Activated CD4-positive, alpha-beta memory T cell treated with anti-CD3 and anti-CD28 coated beads for 36 hours (primary cell): ENCODE measurements at places on chromosomes 5 and 9. TPM values are rescaled to one million over a fixed set of nuclear protein-coding genes. Genes with fewer than 3 reads are reported as not detected.

GRCh38 chr5:81800797-81801196 lies 49.9 kb upstream of the SSBP2 start:
- H3K27me3 ChIP-seq: peaks cover 3% of the 10 kb centered on the region
- H3K4me3 ChIP-seq: no peak overlapping the region
- H3K4me1 ChIP-seq: peaks cover 10% of the 10 kb centered on the region
- no peak overlapping the region for H3K27ac ChIP-seq

GRCh38 chr5:109805883-109806282 lies 116.2 kb downstream of the MAN2A1 start:
- DNase-seq: no peak
- H3K36me3 ChIP-seq: peaks cover 35% of the 10 kb centered on the region
- no peaks in the 10 kb centered on the region for H3K27me3 ChIP-seq
- H3K4me1 ChIP-seq: peaks cover 4% of the 10 kb centered on the region

GRCh38 chr9:132163876-132164603 lies 2.2 kb downstream of the NTNG2 start:
- H3K27ac ChIP-seq: no peak overlapping the region
- no peaks in the 10 kb centered on the region for H3K36me3 ChIP-seq
- peak overlapping the region; percentile 10 for H3K4me3 ChIP-seq

DNA sequence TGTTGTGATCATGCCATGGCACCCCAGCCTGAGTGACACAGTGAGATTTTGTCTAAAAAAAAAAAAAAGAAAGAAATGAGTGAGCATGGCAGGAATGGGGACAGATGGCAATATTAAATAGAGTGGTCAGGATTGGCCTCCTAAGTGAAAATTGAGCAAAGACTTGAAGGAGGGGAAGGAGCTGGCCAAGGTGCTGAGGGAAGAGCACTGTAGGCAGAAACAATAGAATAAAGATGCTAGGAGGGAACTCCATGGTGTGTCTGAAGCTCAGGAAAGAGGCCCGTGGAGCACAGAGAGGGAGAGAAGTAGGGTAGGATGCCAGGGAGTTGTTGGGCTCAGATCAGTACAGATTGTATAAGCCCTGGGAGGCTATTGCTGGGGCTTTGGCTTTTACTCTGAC lies 64.4 kb upstream of the PCAT7 start:
- H3K27ac ChIP-seq: no peak overlapping the region
- H3K36me3 ChIP-seq: no peaks in the 10 kb centered on the region
- no peaks in the 10 kb centered on the region for H3K4me1 ChIP-seq
- H3K27me3 ChIP-seq: peaks cover 7% of the 10 kb centered on the region
- DNase-seq: no peak

DNA sequence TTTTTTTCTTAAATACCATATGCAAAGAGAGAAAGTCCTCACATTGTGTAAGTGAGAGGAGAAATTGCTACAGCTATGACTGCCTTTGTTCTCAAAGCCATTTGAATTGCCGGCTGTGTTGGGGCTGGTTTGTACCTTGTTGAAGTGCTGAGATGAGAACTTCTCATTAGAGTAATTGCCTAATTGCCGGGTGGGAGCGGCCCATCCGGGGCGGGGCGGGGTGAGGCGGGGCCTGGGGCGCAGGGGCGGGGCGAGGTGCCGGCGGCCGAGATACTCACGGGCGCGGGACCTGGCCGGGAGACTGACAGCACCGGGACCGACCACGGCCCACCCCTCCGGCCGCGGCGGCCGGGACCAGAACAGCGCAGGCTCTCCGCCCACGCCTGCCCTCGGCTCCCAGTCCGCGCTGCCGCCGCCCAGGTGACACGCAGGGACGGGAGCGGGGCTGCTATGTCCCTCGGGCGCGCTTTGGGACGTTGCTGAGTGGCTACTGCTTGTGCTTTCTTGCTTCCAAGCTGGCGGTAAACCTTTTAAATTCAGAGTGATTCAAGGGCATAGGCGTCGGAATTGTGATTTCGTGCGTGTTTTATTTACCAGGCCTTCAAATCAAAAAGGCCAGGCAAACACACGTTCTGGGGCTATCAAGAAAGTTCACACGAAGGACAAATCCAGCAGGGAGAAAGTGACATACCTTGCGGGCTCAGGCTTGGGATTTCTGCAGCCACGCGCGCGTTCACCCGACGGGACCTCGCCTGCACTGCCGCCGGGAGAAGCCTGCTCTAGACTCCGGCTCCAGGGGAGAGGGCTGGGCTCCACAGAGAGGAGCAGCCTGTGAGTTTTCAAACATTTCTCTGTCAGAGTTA lies 269.1 kb downstream of the FANCC start:
- H3K27me3 ChIP-seq: peaks cover 14% of the 10 kb centered on the region
- no peak overlapping the region for H3K27ac ChIP-seq
- H3K4me1 ChIP-seq: peaks cover 6% of the 10 kb centered on the region

DNA sequence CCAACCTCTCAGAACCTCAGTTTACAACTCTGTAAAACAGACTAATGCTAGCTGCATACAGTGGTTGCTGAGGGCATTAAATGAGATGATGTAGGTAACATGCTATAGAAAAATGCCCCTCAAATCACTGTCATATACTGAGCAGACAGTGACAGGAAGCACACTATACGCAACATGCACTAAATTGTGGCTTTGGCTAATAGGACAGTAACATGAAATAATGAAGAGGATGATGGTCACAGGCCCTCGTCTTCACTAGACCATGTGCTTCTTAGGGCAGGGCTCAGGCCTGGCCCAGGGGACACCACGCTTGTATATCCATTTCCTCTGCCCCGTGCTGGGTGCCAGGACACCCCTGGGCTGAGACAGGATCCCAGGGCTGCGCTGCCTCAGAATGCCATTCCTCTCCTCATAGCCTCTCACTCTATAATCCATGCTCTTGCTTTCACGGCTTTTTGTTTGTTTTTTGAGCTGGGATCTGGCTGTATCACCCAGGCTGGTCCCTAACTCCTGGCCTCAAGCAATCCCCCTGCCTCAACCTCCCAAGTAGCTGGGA lies 18.9 kb downstream of the CSF1R start:
- peaks cover 2% of the 10 kb centered on the region for H3K27me3 ChIP-seq
- no peak overlapping the region for H3K4me3 ChIP-seq
- peaks cover 12% of the 10 kb centered on the region for H3K4me1 ChIP-seq

DNA sequence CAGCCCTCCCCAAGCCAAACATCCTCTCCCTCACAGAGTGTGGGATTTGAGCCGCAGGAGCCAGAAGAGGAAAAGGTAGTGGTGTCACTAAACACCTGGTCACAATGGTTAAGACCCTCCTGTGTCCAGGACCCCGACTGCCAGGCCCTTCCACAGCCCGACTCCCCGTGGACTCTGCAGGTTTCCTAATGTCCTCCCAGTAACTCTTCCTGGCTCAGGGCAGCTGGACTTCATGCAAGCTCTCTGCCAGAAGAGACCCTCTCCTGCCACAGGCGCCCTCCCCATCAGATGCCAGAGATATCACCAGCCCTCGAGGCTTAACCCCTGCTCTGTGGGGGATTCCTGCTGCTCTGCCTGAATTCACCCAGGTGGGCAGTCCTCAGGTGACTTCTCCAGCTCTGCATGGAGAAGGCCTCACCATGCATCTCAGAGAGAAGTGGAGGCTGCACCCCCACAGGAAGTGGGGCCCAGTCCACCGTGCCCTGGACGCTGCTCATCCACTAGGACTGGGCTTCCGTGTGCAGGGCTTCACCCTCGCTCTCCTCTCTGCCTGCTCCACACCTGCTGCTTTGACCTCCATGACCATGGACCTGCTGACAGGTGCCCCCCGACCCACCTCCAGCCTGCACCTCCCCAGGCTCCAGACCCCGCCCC lies 111.2 kb downstream of the ADAMTS2 start:
- no peak overlapping the region for H3K4me3 ChIP-seq
- no peaks in the 10 kb centered on the region for H3K4me1 ChIP-seq
- no peak for DNase-seq
- H3K36me3 ChIP-seq: no peaks in the 10 kb centered on the region

DNA sequence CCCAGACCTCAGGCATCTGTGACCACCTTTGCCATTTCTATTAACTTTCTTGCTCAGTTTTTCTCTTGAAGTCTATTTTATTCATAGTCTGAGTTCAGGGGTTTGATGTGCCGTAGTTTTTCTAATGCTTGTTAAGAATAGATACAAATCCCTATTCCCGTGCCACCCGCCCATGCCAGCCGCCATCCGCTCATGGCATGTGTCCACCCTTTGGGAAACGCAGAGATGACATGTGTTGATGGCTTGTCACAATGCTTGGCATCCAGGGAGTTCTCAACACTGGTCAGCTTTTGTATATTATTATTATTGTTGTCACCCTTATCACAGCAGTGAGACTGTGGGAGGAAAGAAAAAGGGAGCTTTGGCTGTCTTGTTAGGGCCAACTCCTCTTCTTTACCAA lies 17.3 kb upstream of the ANGPTL2 start:
- no peak overlapping the region for H3K4me3 ChIP-seq
- no peak overlapping the region for H3K27ac ChIP-seq
- H3K36me3 ChIP-seq: no peaks in the 10 kb centered on the region
- H3K27me3 ChIP-seq: no peaks in the 10 kb centered on the region

MLANA gene
- total RNA-seq: not detected

HINT1 gene
- 349 TPM for total RNA-seq

BSPRY gene
- total RNA-seq: 7.6 TPM
